ENCODE measurements at places on chromosomes 1 and 21.

GRCh38 chr1:34199927-34200326 lies 23.2 kb downstream of the C1orf94 start:
- DNase-seq = no peak

DNA sequence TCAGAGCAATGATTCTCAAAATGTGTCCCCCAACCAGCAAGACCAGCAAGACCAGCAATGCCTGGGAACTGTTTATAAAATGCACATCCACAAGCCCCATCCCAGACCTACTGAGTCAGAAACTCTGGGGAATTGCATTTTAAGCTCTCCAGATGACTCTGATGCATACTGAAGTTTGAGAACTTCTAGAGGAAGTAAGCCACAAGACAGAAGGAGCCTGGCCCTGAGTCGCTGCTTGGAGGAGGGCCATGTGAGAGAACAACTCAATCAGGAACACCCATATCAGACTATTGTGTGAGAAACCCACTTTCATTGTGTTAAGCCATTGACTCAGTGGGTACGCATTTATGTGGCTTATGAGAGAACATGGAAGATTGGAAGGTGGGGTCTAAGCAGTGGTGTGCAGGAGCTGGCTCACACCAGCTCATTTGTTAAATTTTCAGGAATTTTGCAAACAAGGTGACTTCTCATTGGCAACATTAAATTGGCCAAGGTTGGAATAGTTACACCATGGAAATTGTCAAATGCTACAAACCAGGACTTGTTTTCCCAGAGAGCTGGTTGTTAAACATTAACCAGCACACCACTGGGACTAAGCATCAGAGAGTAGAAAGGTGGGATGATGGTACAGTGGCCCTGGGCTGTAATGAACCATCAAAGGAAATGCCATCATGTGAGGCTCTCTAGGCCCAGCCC lies 38.9 kb downstream of the ATP1A1 start:
- no peak for DNase-seq

GRCh38 chr1:177077734-177078499 lies 86.6 kb downstream of the ASTN1 start:
- no peak for DNase-seq

GRCh38 chr1:232307296-232308017 lies 322.5 kb downstream of the SIPA1L2 start:
- DNase-seq = no peak

- DNase-seq = no peak
These were observed 115.3 kb downstream of the ADSS2 start for GRCh38 chr1:244336232-244336899.

- DNase-seq = no peak
These were observed 68.9 kb downstream of the UCK2 start for GRCh38 chr1:165896277-165896676.

DNA sequence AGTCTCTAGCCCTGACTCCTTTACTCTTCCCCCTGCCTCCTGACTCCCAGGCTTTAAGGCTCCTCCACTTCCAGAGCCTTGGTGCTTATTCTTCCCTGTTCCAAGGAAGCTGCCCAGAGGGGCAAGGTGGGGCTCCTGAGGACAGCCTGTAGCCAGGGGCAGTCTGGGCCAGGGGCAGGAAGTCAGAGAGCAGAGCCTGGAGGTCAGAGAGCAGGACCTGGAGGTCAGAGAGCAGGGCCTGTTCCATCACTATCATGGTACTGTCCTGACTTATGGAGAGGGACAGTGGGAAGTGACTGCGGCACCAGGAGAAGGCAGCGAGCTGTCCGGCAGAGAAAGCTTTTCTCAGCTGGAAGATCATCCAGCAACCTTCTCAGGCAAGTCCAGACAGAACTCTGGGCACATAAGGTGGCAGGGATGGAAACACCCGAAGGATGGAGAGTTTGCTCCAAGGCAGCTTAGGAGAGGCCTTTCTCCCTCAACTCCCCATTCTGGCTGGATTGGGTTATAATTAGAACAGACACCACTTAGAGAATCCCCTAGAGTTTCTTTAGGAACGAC lies 25.0 kb downstream of the PLXNA2 start:
- no peak for DNase-seq

All from Kasumi-1 (cell line).